Glomerular endothelial cell (primary cell): ENCODE measurements at places on chromosomes 4 and X. TPM values are rescaled to one million over a fixed set of nuclear protein-coding genes. Genes with fewer than 3 reads are reported as not detected.
A peak's percentile ranks its signal among the peaks of the same experiment; 100 is the strongest.

Gene FDCSP
- total RNA-seq = not detected in 2 replicates

Gene TRIM61
- not detected in 2 replicates for total RNA-seq

Gene USP17L12
- not detected in 2 replicates for total RNA-seq

Gene CLIC2
- total RNA-seq = 2.2 and 4.0 TPM in 2 replicates

Gene GYPA
- not detected in 2 replicates for total RNA-seq

DNA sequence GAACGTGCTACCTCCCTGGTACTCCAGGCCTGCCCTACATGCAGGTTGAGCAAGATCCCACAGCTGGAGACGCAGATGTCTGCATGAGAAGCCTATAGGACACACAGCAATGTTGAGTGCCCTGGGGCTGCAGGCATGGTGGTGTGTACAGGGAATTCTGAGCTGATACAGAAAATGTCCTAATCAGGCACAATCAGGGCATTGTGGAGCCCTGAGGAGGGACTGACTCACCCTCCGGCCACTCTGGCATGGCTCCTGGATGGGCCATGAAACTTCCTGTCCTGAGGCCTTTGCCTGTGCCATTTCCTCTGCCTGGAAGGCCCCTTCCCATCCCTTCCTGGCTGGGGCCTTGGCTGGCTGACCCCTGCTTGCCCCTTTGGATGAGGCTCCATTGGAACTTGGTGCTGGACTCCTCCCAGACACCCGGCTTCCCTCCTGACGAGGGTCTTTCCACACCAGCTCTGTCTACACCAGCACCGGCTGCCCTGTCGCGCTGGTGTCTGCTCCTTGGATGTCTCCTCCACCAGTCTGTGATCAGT is 16.7 kb upstream of the AFAP1 start:
- DNase-seq = peak; percentile 63

- no peak for DNase-seq
Measured at GRCh38 chrX:103330681-103331288, 746 bp downstream of the TCEAL7 start.

GRCh38 chrX:78139160-78140123 is at the start of gene TAF9B:
TSS of gene TAF9B (minus strand) at chrX:78139650. CDS start at chrX:78139611, 39 bp downstream.
- no peak for DNase-seq

- no peak for DNase-seq
Measured at GRCh38 chr4:35516102-35516501, 728.2 kb downstream of the ARAP2 start.

DNA sequence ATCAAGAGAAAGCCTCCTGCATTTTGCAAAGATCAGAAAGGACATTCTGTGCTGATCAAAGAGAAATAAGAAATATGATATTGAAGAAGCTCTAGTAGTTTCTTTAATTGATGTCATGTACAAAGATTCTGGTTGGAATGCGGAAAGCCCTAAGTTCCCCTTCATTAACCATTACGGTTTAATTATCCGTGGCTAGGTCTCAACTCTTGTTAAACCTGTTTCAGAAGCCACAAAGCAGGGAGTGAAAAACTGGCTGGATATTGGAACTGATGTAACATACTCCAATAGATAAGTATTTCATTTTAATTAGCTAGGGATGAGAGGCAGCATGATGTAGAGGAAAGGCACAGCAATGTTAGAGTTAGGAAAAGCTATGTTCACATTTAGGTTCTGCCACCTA is 55.7 kb downstream of the SPANXN3 start:
- DNase-seq = no peak

GRCh38 chr4:19711871-19712270 is 539.8 kb upstream of the SLIT2 start:
- DNase-seq = no peak

DNA sequence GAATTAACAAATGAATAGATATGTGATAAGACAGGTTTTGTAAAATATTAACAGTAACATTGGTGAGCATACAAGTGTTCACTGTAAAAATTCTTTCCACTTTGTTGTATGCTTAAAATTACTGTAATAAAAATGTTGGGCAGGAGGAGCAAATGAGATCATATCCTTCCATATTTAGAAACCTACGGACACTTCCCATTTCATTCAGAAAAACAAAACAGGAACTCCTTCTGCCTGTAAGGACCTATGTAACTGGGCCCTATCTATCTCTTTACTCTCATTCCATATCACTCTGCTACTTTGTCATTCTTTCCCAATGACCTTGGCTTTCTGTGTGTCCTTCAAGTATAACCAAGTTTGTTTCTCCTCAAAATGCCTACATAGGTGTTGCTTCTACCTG is 53.7 kb upstream of the SLC39A8 start:
- DNase-seq = no peak

DNA sequence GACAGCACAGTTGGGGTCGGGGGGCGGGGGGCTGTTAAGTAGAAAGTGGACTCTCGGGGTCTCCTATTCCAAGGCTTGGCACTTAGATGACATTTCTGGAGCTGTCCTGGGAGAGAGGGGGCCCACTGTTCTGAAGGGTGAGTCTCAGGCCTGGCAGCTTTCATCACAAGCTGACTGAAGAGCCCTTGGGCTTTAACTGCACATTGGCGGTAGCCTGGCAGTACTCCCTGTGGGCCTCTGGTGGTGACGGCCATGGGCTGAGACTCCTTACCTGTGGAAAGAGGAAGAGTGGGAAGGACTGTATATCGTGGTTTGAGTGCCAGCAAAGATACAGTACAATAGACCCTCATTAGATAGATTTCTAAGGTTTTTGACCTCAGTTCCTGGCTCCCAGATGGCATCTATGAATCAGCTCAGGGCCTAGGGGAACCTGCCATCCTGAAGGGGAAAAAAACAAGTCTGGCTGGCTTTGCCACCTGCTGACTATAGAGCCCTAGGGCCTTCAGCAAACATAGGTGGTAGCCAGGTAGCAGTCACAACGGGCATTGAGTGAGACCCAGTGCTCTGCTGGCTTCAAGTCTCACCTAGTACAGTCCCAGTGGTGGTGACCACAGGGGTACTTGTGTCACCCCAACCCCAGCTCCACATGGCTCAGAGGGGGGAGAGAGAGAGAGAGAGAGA is 87.9 kb downstream of the ANKRD17 start:
- DNase-seq = no peak

DNA sequence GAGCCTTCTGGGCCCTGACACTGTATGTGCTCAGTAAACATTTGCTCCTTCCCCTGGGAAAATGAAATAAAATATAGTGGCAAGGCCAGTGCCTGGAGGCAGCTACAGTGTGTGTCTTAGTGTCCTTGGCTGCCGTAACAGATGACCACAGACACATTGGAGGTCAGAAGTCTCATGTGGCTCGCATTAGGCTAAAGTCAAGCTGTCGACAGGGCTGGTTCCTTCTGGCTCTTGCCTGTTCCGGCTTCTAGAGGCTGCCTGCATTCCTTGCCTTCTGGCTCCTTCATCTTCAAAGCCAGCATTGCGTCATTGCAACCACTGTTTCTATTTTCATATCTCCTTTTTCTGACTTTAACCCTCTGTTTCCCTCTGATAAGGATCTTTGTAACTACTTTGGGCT is 83.6 kb upstream of the STX18 start:
- DNase-seq = no peak

DNA sequence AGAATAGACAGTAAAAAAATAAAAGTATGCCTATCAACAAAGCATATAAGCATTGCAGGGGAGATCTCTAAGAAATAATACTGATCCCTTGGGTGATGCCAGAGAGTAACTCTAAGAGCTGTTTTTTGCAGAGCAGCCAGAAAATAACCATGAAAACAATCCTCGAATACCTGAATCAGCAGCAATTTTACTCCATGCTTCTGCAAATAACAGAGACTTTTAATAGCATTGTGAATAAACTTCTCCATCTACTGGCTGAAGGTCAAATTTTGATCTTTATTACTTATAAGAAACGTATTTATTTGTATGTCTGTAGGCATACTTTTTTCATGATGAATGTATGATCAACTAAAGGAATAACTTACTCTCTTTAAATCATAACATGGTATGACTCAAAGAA is 334.5 kb downstream of the GALNTL6 start:
- DNase-seq = no peak

- DNase-seq = no peak
Measured at GRCh38 chr4:25913056-25913850, 767 bp upstream of the SMIM20 start.

- no peak for DNase-seq
Measured at GRCh38 chrX:150903110-150903508, 4.6 kb upstream of the CD99L2 start.

GRCh38 chrX:102860235-102860634 is 76.8 kb upstream of the RAB40AL start:
- no peak for DNase-seq

DNA sequence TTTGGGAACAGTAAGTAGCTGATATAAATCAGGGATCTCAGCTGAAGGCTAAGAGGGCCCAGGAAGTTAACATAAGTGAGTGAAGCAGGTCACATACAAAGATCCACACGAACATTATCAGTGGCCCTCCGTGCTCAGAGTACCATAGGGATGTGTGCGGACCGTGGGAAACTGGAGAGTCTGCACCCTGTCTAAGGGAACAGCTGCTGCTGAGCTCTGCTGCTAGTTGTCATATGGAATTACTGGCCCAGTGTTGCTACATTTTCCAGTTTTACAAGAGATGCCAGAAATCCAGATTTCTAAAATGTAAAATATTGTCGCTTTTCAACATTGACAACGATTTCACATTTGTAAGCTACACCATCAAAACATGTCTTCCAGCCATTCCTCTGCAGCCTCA is 90.5 kb downstream of the RTL5 start:
- no peak for DNase-seq

DNA sequence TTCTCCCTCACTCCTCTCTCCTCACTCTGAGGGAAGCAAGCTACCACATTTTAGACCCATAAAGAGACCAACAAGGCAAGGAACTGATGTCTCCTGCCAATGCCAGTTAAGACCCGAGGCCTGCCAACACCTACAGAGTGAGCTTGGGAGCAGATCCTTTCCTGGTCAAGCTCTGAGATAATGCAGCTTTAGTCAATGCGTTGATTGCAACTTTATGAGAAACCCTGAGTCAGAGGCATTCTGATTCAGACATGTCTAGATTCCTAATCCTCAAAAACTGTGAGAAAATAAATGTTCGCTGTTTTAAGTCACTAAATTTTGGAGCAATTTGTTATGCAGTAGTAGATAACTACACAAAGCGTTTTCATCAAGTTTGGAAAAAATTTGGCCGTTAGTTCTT is 115.5 kb downstream of the JADE1 start:
- DNase-seq = no peak

GRCh38 chr4:140556372-140557085 is 12.2 kb downstream of the UCP1 start:
- no peak for DNase-seq

GRCh38 chr4:15451866-15452765 is 17.6 kb upstream of the CC2D2A start:
- DNase-seq = no peak

- no peak for DNase-seq
Measured at GRCh38 chrX:49157194-49157593, 5.4 kb upstream of the MAGIX start.
